GM12878 (cell line): ENCODE measurements at places on chromosomes 1 and 21. TPM values are rescaled to one million over a fixed set of nuclear protein-coding genes. Genes with fewer than 3 reads are reported as not detected.

The KRTAP13-2 gene
- not detected in 2 replicates for total RNA-seq

The FHAD1 gene
- total RNA-seq: 0.51 and 0.80 TPM in 2 replicates

The MYBPH gene
- total RNA-seq: not detected in 2 replicates

The CFAP107 gene
- not detected in 2 replicates for total RNA-seq

The SMCP gene
- not detected in 2 replicates for total RNA-seq

The NBPF1 gene
- total RNA-seq: 1.2 and 1.4 TPM in 2 replicates

The FAM72D gene
- 8.6 and 10.4 TPM in 2 replicates for total RNA-seq

The ANKRD65 gene
- total RNA-seq: 0.96 and 1.2 TPM in 2 replicates

The ASCL5 gene
- not detected in 2 replicates for total RNA-seq

The TENT5C gene
- 1.4 and 1.6 TPM in 2 replicates for total RNA-seq

The SPRR2B gene
- total RNA-seq: not detected in 2 replicates

The OLFML3 gene
- total RNA-seq: 0.11 TPM in 1 of 2 replicates, not detected in the other

The C1QTNF12 gene
- total RNA-seq: 0.96 and 1.0 TPM in 2 replicates

The SPATA6 gene
- 0.13 TPM in 1 of 2 replicates, not detected in the other for total RNA-seq

GRCh38 chr1:151839457-151840403 lies at the start of gene C2CD4D:
Gene C2CD4D (minus strand): TSS chr1:151839820. CDS start chr1:151838989, 831 bp downstream.
- peak within 1 kb of the TSS; percentile 42; the same call in 1 of the 2 replicates for H3K4me3 ChIP-seq
- peaks cover 10% of the 10 kb centered on the region; the same call in 1 of the 2 replicates for H3K4me1 ChIP-seq
- DNase-seq: peak; percentile 9
- peak within 1 kb of the TSS; percentile 26; the same call in 1 of the 2 replicates for H3K27ac ChIP-seq
- peaks cover 8% of the 10 kb centered on the region for H3K27me3 ChIP-seq
- no peaks in the 10 kb centered on the region for H3K36me3 ChIP-seq

DNA sequence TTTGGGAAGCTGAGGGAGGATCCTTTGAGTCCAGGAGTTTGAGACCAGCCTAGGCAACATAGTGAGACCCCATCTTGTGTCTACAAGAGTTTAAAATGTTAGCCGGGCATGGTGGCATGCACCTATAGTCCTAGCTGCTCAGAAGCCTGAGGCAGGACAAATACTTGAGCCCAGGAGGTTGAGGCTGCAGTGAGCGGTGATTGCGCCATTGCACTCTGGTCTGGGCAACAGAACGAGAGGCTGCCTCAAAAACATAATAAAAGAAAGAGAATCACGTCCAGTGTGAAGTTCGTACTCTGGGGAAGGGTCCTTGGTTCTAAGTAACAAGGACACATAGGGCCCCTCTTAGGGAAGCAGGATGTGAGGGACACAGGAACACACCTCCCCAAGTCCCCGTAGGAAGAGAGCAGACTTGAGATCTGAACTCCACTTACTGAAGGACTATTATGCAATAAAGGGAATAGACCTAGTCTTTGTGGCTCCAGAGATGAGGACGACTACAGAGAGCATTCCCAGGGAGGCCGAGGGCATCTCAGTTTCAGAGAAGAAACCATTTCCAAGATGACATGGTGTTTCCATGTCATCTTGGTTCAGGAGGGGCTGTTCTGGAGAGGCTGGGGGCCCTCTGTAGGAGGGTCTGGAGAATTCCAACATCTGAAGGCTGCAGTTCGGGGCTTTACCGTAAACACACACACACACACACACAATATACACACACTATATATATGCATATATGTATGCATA lies 10.8 kb upstream of the ENO1 start:
- no peaks in the 10 kb centered on the region for H3K36me3 ChIP-seq
- H3K27ac ChIP-seq: no peak overlapping the region
- H3K27me3 ChIP-seq: no peaks in the 10 kb centered on the region; the same call in 1 of the 2 replicates
- no peak for DNase-seq

GRCh38 chr21:37797403-37797802 lies 118.9 kb downstream of the KCNJ6 start:
- no peaks in the 10 kb centered on the region for H3K27me3 ChIP-seq
- H3K36me3 ChIP-seq: no peaks in the 10 kb centered on the region
- no peak overlapping the region for H3K27ac ChIP-seq
- no peak overlapping the region for H3K4me3 ChIP-seq
- no peak for DNase-seq
- no peaks in the 10 kb centered on the region for H3K4me1 ChIP-seq

DNA sequence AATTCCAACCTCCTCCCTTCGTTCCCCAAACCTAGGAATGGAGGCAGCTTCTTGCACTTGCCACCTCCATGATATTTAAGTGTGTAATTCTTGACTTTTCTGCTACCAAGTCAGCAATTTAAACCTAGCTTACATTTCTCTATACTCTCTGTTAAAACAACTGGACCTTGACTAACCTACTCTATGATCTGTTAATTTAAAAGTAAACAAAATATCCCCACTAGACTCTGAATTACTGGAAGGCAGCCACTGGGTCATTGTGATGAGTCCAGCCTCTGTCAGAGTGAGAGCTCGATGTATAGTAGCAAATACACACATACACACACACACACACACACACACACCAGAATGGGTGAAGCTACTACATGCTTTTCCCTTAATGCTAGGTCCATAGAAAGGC lies 40.0 kb upstream of the DHCR24 start:
- H3K27me3 ChIP-seq: no peaks in the 10 kb centered on the region
- no peak overlapping the region for H3K27ac ChIP-seq
- H3K4me1 ChIP-seq: no peaks in the 10 kb centered on the region

DNA sequence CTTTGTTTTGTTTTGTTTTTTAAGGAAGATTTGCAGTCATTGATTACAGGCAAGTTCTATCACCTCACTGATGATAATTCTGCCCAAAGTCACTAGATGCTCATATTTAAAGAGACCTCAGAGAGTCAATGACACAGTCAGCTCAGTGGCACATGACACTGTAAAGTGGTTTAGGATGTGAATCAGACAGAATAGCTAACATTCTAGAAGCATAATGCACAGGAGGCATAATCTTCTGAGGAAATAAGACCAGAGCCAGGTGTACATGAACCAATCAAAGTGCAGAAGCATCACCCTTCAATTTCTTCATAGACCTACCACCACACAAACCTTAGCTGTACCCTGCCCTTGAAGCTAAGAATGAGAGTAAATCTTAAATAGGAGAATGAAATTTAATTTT lies 268.5 kb downstream of the BRINP2 start:
- no peak overlapping the region for H3K27ac ChIP-seq
- no peaks in the 10 kb centered on the region for H3K36me3 ChIP-seq
- no peaks in the 10 kb centered on the region for H3K27me3 ChIP-seq
- H3K4me3 ChIP-seq: no peak overlapping the region

GRCh38 chr1:14474856-14475255 lies 123.6 kb upstream of the KAZN start:
- no peak for DNase-seq
- no peaks in the 10 kb centered on the region for H3K27me3 ChIP-seq
- H3K27ac ChIP-seq: no peak overlapping the region

DNA sequence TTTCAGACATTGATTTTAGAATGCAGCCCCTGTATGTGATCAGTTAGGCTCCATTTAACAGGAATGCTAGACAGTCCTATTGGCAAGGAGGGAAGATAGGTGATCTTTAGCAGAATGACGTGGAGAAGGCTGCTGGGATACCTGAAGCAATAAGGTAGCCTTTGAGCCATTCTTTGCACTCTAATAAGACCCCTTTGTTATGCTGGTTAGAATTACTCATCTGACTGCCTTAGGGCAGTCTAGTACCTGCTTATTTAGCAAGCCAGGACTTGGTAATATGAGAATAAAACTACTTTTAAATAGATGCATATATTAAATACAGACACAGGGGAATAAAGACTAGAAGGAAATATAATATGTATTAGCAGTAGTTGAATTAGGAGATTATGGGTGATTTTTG lies 29.1 kb downstream of the NGF start:
- peaks cover 3% of the 10 kb centered on the region; the same call in 1 of the 2 replicates for H3K4me1 ChIP-seq
- H3K27me3 ChIP-seq: no peaks in the 10 kb centered on the region; the same call in 1 of the 2 replicates
- no peak for DNase-seq
- no peaks in the 10 kb centered on the region for H3K36me3 ChIP-seq

DNA sequence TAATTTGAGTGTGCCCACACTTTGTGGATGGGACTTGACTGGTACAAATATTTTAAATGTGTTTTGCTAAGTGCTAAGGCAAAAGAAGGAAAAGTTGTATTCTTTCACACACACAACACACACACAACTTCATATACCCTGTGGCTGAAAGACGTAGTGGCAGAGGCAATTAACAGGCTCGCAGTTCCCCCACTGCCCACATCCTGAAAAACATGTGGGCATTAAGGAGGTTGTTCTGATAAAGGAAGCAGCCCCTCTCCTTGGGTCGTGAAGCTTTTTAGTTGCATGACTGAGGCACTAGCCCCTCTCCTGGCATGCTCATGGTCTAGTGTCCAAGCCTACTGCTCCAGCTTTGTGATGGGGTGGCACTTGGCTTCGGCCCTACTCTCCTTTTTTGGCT lies 14.3 kb upstream of the ADAM30 start:
- H3K4me3 ChIP-seq: no peak overlapping the region
- H3K27me3 ChIP-seq: no peaks in the 10 kb centered on the region; the same call in none of the 2 replicates
- H3K27ac ChIP-seq: no peak overlapping the region
- DNase-seq: no peak

GRCh38 chr1:109765896-109766615 lies 2.3 kb upstream of the EPS8L3 start:
- H3K27me3 ChIP-seq: no peaks in the 10 kb centered on the region; the same call in 1 of the 2 replicates
- no peak overlapping the region for H3K4me3 ChIP-seq
- H3K36me3 ChIP-seq: no peaks in the 10 kb centered on the region
- H3K27ac ChIP-seq: no peak overlapping the region
- no peaks in the 10 kb centered on the region for H3K4me1 ChIP-seq
- no peak for DNase-seq

GRCh38 chr1:212621949-212622305 lies 13.4 kb downstream of the ATF3 start:
- H3K4me3 ChIP-seq: no peak overlapping the region
- no peaks in the 10 kb centered on the region for H3K4me1 ChIP-seq
- DNase-seq: no peak
- H3K27me3 ChIP-seq: no peaks in the 10 kb centered on the region
- peaks cover 2% of the 10 kb centered on the region; the same call in 1 of the 2 replicates for H3K36me3 ChIP-seq

DNA sequence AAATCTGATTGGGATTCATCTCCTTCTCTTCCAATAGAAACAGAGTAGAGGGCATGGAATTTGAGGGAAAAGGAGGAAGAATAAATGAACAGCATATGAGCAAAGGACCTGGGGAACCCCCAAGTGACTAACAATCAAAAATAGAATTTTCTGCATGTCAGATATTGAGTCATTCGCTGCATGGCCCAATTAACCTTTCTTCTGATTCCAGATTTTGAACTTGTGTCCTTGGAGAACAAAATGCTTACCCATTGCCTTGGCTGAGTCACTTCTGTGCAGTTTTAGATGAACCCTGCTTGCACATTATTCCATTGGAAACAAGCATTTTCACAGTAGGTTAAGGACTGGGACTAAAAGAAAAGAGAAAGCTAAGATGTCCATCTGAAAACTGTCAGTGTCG lies 390.5 kb downstream of the ST6GALNAC3 start:
- H3K27me3 ChIP-seq: no peaks in the 10 kb centered on the region
- H3K4me1 ChIP-seq: no peaks in the 10 kb centered on the region
- DNase-seq: no peak
- H3K27ac ChIP-seq: no peak overlapping the region

DNA sequence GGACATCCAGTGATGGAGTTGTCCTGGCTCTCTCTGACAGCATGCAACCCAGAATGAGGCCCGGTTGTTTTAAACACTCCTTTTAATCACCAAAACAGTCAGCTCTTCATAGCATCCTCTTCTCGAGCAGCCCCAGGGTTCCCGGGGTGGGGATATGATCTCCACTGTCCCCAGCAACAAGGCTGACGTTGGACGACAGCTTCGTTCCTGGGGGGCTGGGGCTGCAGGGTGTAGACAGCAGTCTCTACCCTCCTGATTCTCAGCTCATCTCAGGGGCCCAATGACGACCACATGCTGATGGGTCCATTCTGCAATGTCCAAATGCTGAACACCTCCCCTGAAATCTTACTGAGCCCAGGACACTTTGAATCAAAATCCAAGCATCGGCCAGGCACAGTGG lies 27.0 kb downstream of the TRIM11 start:
- H3K27me3 ChIP-seq: no peaks in the 10 kb centered on the region; the same call in 1 of the 2 replicates
- H3K36me3 ChIP-seq: no peaks in the 10 kb centered on the region
- no peak overlapping the region for H3K4me3 ChIP-seq
- DNase-seq: no peak
- no peaks in the 10 kb centered on the region for H3K4me1 ChIP-seq
- no peak overlapping the region for H3K27ac ChIP-seq

DNA sequence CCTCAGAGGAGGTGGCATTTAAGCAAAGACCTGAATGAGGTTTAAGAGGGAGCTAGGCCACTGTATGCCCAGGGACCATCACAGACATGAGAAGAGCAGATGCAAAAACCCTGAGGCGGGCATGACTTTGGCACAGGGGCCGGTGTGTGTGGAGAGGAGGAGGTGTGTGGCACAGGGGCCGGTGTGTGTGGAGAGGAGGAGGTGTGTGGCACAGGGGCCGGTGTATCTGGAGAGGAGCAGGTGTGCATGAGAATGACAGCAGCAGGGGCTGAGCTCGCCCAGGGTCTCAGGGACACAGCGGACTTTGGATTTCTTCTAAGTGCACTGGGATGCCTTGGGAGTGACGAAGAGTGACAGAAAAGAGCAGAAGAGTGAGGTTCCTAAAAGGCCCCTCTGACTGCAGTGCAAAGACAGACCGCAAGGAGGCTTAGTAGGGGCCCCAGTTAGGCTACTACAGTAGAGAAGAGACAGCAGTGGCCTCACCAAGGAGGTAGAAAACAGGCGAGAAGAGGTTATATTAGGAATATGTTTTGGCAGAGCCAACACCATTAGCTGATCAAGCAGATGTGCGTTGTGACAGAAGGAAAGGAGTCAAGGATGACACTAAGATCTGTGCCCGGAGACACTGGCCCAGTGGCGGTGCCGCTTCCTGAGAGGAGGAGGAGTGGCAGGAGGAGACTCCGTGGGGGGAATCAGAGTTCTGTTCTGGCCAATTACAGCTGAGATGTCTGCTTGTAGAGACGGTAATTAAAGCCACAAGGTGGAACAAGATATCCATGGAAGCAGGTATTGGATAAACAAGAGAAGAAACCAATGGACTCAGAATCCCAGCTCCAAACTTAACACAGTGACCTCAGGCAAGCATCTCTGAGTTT lies 18.4 kb downstream of the ZBTB17 start:
- peaks cover 3% of the 10 kb centered on the region for H3K4me1 ChIP-seq
- 0 out of 2 replicates have a peak, but pooled peaks cover 3% of the 10 kb centered on the region for H3K36me3 ChIP-seq
- no peak for DNase-seq
- H3K27me3 ChIP-seq: no peaks in the 10 kb centered on the region

- H3K36me3 ChIP-seq: no peaks in the 10 kb centered on the region
- H3K27me3 ChIP-seq: no peaks in the 10 kb centered on the region
- H3K27ac ChIP-seq: no peak overlapping the region
- no peak for DNase-seq
These were observed 315.4 kb downstream of the LMO4 start for GRCh38 chr1:87644033-87644578.

DNA sequence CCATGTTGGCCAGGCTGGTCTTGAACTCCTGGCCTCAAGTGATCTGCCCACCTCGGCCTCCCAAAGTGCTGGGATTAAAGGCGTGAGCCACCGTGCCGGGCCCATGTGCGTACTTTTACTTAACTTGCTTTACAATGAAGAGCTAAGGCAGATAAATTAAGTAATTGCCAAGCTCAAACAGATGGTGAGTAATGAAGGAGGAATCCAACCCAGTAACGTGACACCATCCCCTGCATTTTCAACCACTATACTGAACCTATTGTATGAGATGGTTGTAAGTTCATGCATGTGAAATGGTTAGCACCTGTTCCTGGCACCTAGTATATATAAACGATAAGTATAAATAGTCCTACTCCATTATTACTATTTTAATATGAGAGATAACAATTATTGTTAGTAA lies 588.0 kb upstream of the BEND5 start:
- no peaks in the 10 kb centered on the region for H3K27me3 ChIP-seq
- no peak overlapping the region for H3K4me3 ChIP-seq

- no peaks in the 10 kb centered on the region for H3K36me3 ChIP-seq
- no peaks in the 10 kb centered on the region for H3K4me1 ChIP-seq
- H3K4me3 ChIP-seq: no peak overlapping the region
- no peak overlapping the region for H3K27ac ChIP-seq
- no peaks in the 10 kb centered on the region for H3K27me3 ChIP-seq
These were observed 541.3 kb downstream of the DPYD start for GRCh38 chr1:97379387-97380075.
